Activated gamma-delta T cell treated with anti-CD3 and anti-CD28 coated beads, Interleukin-2, amount 50 U/mL, for 16 hours (primary cell): ENCODE measurements at places on chromosomes 2 and 18.

DNA sequence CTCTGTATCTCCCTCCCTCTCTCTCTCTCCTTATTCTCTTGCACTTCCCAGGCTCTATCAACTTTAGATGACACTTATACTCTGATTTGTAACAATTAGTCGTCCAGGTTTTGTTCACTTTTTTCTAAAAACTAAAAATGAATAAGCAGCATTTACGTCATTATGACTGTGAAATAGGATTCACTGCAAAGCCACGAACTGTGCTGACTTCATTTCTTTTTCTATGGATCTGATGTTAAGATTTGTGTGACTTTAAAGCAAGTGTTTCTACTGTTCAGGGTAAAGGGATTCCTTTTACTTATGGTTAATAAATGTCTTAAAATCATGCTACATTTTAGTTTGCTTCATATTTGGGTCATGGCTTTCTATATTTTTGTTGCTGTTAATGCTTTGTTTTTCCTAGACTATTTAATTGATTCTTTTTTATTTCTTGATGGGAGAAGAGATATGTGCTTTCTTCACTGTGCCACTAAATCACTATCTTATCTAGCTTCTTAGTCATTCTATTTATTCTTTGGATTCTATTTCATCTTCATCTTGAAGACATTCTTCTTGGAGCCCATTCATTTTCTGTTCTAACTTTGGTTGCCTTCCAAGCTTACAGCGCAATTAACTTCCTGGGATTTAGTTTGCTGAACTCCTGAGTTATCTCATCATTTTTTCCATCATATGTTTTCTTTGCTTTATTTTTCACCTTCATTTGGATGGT is 480.4 kb upstream of the TRIB2 start:
- no peak for DNase-seq

DNA sequence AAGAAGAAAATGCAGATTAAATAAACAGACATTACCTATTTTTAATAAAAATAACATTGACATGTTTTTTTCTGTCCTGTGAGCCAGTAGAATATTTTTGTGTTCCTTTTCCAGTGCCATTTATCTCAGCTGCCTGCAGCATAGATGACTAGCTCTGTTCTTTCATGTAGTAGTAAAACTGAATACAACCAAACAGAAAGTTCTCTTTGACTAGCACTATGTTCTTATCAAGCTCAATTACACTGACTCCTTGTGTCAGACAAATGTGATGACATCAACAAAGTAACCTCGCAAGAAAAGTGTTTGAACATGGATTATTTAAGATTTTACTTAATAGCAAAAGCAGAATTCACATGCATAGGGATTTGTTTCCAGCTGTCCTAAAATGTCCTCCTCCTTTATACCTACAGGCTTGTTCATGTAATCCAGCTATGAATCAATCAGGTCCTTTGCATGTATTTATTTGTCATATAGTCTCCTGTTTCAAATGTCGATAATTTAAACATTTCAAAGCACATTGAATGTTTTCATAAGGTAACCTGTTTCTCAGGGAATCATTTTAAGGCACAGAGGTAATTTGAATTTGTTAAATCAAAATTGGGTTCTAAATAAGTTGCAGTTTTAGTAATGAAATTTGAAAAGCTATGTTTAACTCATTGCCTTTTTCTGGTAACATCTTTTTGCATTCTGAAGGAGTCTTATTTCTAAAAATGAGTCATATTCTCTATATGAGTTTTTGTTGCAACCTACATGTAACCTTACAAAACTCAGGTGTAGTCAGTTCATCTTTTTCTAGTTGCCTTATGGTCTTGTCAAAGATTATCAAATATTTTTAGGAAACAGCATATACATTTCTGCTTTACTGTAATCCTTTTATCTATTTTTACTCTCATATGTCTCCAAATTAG is 215.3 kb upstream of the GULP1 start:
- DNase-seq = no peak

DNA sequence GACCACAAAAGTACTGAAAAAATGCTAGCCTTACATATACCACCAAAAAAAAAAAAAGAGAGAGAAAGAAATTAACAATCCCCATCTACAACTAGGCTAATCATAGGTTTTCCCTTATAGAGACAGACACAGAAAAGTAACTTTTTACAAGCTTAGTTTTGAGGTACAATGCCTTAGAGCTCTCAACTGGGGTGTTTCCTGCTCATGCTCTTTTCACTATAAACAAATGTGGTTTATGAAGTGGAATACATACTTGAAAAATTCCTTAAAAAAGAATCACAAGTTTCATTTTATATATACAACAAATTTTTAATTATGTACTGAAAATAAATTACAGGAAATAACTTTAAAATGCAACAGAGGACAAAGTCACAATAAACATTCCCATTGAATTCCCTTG is 82.5 kb downstream of the ATL2 start:
- DNase-seq = no peak

- DNase-seq = no peak
Measured at GRCh38 chr18:78678318-78678695, 301.3 kb upstream of the SALL3 start.

DNA sequence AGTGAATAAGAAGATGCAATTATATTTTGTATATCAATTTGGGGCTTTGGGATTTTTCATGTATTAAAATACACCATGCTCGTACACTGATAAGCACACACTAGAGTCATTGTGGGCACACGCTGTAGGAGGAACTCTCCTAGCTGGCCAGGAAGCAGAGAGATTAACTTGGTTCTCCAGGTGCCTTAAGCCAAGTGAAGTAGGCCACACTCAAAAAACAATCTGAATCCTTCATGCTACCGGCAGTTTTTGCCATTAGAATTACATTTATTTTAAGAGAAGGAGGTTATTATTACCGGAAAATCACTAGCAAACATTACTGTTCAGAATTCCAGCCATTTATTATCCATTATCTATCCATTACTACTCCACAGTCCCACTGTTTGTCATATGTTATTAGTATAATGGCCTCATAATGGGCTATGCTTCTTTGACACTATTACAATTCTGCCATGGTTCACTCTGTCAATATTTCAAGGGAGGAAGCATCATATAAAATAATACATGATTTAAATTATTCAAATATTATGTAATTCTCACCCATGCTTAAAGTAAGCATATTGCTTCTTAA is 214.4 kb downstream of the L3MBTL4 start:
- no peak for DNase-seq

DNA sequence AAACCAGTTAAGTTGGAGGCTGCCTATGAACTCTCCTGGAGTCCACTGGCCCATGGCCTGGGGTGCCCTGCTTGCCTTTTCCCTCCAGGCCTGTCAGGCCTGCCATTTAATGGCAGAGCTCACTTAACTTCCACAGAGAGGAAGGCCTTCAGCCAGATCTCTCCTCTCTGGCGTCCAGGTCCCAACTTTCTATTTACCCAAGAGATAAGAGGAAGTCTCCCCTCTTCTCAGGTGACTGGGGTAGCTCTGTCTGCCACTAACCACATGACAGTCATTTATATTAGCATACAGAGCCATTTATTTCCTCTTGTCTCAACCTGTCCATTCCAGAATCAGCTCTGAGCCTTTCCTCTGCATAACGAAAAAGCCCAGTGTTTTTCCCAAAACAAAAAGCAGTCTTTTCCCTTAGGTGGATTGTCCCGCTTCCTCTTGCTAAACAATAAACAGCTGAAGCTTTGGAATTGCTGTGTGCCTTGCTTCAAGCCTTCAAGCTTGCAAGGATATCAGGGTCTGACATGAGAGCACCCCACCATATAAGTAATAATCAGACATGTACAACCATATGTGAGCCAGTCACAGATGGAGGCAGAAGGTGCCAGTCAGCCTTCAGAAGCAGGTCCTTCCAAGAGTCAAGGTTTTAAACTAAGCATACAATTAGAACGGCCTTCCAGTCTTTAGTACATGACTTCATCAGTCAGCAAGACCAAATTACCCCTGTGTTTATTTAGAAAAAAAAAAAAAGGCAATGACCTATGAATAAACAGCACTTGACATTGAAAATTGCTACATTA is 71.2 kb upstream of the STPG4 start:
- no peak for DNase-seq

GRCh38 chr2:216165711-216166110 is 56.6 kb downstream of the XRCC5 start:
- DNase-seq = no peak
